ENCODE measurements at places on chromosomes 3 and 15.

- no peak for DNase-seq
Observed at GRCh38 chr3:14389716-14390115, 12.7 kb upstream of the SLC6A6 start.

- DNase-seq, result no peak
Observed at GRCh38 chr15:59360305-59360704, 12.4 kb downstream of the MYO1E start.

GRCh38 chr15:66587749-66588148 is 22.0 kb upstream of the LCTL start:
- DNase-seq, result no peak

DNA sequence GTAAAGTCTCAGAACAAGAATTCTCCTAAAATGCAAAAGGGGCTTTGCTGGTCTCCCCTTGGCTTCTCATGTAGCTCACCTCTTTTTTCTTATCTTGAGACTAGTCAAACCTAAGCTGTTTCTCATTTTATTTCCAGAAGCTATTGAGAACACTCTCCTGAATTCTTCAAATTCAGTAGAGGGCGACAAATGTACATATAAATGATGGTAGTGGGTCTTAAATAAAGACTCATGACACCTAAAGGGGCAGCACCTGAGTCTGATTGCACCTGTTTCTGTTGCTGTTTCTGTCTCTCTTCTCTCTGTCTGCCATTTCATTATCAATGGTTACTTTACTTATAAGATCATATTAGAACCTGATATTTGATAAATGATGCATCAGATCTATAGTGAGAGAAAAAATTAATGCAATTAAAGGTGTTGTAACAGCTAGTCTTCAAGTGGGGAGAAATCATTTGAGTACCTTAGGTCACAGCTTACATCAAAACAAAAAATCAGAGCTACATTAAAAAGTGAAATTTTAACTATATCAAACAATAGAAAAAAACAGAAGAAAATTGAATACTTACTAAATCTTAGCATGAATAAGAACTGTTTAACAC is 7.0 kb downstream of the ADIPOQ start:
- no peak for DNase-seq

GRCh38 chr15:63587527-63587926 is 9.7 kb upstream of the FBXL22 start:
- no peak for DNase-seq

- no peak for DNase-seq
Observed at GRCh38 chr3:183074261-183074660, 25.0 kb downstream of the MCCC1 start.

DNA sequence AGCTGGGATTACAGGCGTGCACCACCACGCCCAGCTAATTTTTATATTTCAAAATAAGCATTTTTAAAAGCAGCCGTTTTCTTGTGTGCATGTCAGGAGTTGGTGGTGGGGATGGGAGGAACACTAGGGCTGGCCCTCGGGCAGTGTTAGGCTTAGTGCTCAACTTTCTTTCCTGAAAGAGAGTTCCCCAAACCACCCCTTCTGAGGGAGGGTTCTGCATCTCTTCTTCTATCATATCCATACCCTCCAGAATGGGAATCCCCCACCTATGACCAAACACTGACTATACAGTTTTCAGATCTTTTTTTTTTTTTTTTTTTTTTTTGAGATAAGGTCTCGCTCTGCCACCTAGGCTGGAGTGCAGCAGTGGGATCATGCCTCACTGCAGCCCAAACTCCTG is 12.5 kb downstream of the PFKFB4 start:
- no peak for DNase-seq

- DNase-seq, result no peak
Observed at GRCh38 chr15:47644722-47645121, 72.6 kb upstream of the SEMA6D start.

Measured in activated T-helper 9 cell treated with anti-CD3 and anti-CD28 coated beads, Interleukin-2, amount 50 U/mL, for 16 hours (primary cell).